ENCODE measurements at places on chromosomes 7 and 10. TPM values are rescaled to one million over a fixed set of nuclear protein-coding genes. Genes with fewer than 3 reads are reported as not detected.

GRCh38 chr10:57015187-57015586 lies 654.1 kb upstream of the ZWINT start:
- DNase-seq = no peak

- no peak for DNase-seq
Measured at GRCh38 chr7:140888087-140888486, 36.6 kb downstream of the BRAF start.

- DNase-seq = no peak
Measured at GRCh38 chr10:96685306-96685705, 35.0 kb downstream of the PIK3AP1 start.

DNA sequence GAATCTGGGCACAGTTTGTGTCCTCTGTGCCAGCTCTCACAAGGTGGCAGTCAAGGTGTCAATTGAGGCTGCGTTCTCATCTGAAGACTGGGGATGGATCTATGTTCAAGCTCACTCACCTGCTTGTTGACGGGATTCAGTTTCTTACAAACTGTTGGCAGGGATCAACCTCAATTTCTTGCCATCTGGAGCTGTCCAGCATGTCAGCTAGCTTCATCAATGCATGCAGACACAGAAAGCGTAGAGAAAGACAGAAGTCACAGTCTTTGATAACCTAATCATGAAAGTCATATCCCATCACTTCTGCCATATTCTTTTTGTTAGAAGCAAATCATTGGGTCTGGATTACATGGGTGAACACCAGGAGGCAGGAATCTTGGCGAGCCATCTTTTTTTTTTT lies 32.0 kb upstream of the WAPL start:
- DNase-seq = no peak

GRCh38 chr10:5480162-5480941 lies 19.0 kb downstream of the CALML5 start:
- peak; percentile 39 for DNase-seq

Gene GPR158
- 0.58 TPM for total RNA-seq

Gene LAMB4
- total RNA-seq = 0.10 TPM

Gene MYOF
- 87.8 TPM for total RNA-seq
